ENCODE measurements at places on chromosomes 12 and 14.

DNA sequence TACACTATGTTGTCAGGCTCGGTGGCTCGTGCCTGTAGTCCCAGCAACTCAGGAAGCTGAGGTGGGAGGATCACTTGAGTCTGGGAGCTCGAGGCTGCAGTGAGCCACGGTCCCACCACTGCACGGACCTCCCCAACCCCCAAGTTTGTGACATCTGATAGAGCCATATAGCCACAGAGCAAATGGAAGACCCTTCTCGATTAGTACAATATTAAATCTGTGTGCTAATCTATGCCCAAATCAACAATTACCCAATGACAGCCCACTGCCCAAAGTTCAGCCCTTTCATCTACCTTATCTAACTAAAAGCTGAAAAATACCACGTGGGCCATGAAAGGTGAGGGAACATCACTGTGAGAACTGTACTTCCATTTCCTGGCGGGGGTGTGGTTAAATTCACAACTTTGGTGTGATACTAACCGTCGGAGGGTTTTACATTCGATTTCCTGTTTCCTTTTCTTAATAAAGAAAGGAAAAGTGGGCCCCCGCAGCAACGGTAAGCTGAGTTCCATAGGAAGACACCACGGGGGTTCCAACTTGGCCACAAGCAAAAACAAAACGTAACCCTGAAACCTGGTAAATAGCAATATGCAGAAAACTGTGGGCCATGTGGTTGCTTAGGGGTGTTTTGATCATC, 31.2 kb upstream of the FOS start:
- DNase-seq: no peak

DNA sequence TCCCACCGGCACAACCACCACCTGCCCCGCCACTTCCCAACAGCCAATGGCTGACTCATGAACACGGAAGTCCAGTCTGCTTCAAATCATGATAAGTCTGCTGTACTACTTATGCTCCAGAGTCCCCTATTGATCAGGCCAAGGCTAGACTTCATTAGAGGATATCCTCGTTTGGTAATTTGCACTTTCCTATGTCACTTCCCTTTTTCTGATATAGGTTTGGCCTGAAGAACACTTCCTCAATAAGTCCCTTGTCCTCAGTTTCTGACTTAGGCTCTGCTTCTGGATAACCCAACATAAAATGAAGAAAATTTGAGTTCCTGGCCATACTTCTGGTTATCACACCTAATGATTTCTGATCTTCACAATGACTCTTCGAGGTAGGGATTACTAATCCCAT, 45.3 kb downstream of the IFNG-AS1 start:
- no peak for DNase-seq

DNA sequence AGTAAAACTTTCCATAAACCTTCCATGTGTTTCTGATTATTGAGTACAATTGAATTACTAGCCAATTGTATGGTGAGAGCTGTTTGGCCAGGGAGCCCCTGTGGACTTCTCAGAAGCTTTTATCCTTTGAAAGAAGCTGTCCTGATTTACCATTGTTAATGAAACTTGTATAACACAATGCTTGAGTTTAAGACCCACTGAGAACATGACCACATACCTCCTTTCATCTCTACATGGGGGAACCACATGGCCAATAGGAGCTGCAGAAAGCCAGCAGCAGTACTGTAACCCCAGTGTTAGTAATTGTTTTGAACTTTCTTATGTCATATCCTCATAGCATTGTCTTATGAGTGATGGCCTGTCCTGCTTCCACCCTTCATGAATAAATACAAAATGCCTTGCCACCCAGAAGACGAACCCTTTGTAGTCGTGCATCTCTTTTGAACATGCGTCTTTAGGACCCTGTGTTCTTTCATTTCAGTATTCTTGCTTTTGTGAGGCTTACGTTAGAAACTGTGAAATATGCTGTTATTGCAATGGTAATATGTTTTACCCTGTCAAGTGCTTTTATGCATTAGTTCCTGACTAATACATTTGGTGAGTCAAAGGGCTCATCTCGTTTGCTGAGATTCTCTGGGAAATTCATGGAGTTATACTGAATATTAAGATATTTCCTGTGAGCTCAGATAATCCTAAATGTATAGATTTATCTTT, 815.7 kb downstream of the NRXN3 start:
- no peak for DNase-seq

GRCh38 chr12:47088021-47088944, 8.5 kb upstream of the AMIGO2 start:
- no peak for DNase-seq

DNA sequence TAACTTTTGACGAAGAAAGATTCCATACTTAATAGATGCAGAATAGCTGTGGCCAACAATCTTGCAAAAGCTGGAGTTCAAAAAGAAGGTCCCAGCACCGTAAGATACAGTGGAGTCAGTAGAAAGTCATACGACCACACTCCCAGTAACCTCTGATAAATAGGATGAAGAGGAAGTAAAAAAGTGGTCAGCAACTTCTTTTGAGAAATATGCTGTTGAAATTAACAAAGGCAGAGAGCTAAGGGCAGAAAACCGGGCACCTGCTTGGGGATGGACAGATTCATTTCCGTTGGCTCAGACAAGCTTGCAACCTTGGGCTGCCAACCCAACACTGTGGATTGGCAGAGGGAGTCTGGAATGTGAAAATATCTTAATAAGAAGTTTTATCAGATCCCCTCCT, 40.0 kb downstream of the BTG1 start:
- no peak for DNase-seq

Data from osteocyte (in vitro differentiated cells).